ENCODE measurements at places on chromosomes 6 and 20.
A peak's percentile ranks its signal among the peaks of the same experiment; 100 is the strongest.

DNA sequence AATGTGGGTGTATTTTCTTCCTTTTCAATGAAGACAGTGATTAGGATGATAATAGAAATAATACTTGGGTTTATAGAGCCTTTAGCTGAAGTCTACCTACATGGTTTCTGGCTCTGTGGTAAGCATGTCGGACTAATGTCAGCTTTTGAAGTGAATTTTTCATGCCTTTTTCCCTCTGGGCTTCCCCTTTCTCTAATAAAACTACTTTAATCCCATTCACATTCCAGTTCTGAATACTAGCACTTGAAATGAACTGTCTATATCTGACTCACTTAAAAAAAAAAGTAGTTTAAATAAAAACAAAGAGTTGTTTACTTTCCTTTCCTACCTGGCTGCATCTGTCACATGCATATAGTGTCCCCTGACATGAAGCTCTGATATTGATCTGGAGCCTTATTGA lies 545.9 kb upstream of the FLRT3 start:
- DNase-seq: no peak

- no peak for DNase-seq
Measured at GRCh38 chr6:31041372-31041974, 31.2 kb downstream of the MUC22 start.

DNA sequence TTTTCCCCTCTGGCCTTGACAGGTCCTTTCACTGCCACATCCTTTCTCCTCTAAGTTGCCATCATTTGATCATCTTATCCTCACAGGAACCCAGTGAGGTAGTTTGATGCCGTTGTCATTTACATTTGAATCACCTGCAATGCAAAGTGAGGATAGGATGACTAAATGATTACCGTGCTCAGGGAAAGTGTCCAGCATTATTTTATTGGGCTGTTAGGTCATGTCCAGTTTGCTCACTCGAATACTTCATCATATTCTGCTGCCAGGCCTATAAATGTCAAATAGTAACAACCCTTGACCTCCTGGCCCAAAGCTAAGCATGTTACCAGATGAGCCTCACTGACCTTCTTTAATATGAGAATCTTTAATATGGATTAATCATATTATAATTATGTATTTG lies 1068.7 kb upstream of the FLRT3 start:
- DNase-seq: no peak

DNA sequence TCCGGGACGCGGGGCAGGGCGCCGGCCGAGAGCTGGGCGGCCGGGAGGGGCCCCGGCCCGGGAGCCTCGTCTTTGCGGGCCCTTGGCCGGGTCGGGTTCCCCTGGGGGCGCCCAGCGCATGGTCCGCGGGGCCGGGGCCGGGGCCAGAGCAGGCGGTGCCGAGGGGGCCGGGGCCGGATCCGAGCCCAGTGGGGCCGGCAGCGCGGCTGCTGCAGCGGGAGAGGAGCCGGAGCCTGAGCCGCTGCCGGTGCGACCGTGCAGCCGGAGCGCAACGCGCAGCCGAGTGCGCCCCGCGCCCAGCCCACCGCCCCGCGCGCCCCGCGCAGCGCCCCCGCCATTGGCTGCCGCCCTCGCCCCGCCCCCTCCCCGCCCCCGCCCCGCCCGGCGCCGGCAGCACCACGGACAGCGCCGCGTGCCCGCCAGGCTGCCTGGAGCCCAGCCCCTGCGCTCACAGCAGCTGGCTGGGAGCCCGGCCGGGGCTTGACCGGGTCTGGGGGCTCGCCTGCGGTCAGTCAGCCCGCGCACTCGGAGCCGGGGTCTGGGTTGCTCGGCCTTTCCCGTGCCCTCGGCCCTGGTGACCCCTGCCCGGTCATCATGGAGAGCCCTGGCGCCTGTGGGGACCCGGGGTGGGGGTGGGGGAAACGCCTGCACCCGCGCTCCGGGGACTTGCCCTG lies at the start of gene HRH3:
HRH3 (minus strand) TSS at position 287 of the 674 bp plus-strand sequence. CDS start 308 bp downstream, outside the sequence.
- peak; percentile 25 for DNase-seq

GRCh38 chr6:37809197-37809543 lies 10.4 kb upstream of the ZFAND3 start:
- DNase-seq: no peak

- DNase-seq: no peak
Measured at GRCh38 chr20:2093159-2093781, 8.4 kb upstream of the STK35 start.

GRCh38 chr20:45685896-45686295 lies 15.9 kb upstream of the WFDC11 start:
- DNase-seq: no peak

- DNase-seq: no peak
Measured at GRCh38 chr6:156336089-156336488, 441.1 kb upstream of the ARID1B start.

- DNase-seq: no peak
Measured at GRCh38 chr6:169019727-169020491, 233.7 kb downstream of the THBS2 start.

- no peak for DNase-seq
Measured at GRCh38 chr6:15754035-15754705, 91.3 kb upstream of the DTNBP1 start.

All from T-helper 2 cell (primary cell).